ENCODE measurements at places on chromosomes 1 and 21. TPM values are rescaled to one million over a fixed set of nuclear protein-coding genes. Genes with fewer than 3 reads are reported as not detected.
A peak's percentile ranks its signal among the peaks of the same experiment; 100 is the strongest.

- DNase-seq, result peak; percentile 87
These were observed at the start of gene RIPK4 for GRCh38 chr21:41766883-41767605. RIPK4 (minus strand) TSS chr21:41767052; CDS start chr21:41767041, 11 bp downstream.

DNA sequence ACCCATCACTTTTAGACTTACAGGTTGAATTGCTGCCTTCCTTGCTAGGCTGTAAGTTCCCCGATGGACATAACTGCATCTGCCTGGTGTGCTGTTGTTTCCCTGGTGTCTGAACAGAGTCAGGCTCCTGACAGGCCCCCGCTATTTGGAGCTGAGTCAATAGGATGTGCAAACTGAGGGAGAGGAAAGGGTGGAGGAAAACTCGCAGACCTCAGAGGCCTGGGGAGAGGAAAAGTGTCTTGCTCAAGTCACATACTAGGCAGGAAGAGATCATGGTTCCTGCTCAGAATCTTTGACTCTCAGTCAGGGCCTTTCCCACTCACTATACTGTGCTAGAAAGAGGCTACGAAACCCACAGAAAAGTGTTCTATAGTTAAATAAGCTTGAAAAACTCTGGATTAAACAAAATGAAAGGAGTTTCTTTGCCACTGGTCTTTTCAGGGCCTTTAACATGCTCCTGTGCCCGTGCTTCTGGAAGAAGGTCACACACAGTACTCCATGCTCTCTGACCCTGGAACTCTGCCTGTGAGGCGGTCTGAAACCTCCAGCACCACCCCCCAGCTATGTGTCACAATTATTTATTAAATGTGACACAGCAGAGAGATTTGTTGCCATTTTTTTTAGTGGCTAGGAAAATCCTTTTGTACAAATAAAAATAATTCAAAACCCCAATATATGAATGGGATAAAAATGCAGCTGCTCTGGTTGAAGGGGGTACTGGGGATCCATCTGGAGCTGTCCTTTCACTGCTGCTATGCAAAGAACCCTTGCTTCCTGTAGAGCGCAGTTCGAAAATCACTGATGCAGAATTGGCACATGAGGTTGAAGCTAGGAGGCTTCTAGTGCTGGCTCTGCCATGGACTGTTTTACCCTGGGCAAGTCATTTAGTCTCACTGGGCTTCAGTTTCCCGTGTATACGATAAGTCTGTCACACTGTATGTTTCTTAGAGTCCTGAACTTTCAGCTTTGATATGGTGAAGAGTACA, 20.1 kb upstream of the CDCP2 start:
- no peak for DNase-seq

Gene HYI
- total RNA-seq, result 43.7 TPM

- no peak for DNase-seq
These were observed 580 bp upstream of the BLACAT1 start for GRCh38 chr1:205456383-205456867.

DNA sequence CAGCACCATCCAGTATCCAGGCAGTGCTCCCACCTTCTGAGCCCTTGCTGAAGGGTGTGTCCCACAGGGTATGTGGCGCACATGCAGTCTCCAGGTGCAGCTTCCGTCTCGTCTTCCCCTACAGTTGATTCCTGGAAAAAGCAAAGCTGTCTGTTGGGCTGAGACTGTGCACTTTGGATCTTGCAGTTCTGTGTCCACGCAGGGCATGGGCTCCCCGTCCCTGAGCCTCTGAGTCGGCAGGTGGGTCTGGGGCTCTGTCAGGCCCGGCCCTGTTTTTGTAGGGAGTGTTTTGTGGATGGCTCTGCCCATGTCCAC, 32.8 kb downstream of the SNAP47 start:
- DNase-seq, result no peak

DNA sequence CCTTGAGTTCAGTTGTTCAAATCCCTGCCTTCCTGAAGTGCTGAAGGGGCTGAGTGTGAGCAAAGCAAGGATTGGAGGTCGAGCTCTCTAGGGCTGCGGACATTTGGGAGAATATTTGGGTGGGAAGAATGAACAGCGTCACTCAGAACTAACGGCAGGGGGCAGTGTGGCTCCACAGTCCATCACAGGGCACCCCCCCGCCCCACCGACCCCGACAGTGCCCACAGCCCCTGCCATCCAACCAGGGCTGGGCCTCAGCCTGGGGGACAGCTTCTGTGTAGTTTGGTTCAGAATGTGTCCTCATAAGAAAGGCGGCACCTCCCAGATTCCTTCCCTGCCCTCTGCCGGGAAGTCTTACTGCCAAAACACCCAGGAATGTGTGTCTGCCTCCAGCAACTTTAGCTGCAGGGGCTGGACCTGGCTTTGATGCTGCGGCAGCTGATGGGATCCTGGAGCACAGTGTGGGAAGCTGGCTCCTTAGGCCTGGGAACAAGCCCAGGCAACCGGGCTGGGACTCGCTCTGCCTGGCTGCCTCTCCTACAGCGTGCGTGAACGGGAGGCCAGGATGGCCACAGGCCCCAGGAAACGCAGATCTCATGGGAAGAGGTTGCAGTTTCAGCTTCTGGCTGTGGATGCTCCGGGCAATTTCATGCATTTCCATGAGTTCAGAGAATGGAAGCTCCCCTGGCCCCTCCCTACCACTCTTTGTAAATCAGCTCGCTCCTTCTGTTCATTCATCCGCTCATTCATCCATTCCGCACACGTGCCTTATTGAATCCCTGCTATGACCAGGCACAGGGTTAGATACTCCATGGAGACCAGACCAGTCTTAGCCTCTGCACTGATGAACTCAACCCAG, 104.9 kb upstream of the TMPRSS2 start:
- peak; percentile 99 for DNase-seq

- DNase-seq, result no peak
These were observed 90.2 kb downstream of the ATP5PO start for GRCh38 chr21:33825419-33825818.

GRCh38 chr1:149942207-149942606, 5.5 kb upstream of the MTMR11 start:
- no peak for DNase-seq

GRCh38 chr1:178870944-178871343, at the start of gene ANGPTL1:
ANGPTL1 (minus strand) TSS chr1:178871077; CDS start chr1:178865776, 5,301 bp downstream.
- DNase-seq, result no peak

Gene CREG1
- 74.8 TPM for total RNA-seq

DNA sequence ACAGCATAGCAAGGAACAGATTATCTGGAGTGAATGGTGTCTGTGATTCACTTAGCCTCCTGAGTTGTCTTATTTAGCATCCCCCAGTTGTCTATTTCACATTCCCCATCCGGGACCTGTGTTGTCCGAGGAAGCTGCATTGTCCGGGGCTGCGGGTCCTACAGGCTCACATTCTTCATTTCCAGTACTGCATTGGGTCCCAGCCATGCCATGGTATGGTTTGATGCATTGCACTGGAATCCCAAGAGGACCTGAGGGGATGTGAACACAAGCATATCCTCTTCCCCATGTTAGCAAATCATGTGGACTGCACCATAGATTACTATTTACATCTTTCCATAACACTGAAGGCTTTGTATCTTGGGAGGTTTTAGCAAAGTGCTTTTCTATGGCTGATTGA, 48.2 kb upstream of the PRELP start:
- DNase-seq, result no peak

DNA sequence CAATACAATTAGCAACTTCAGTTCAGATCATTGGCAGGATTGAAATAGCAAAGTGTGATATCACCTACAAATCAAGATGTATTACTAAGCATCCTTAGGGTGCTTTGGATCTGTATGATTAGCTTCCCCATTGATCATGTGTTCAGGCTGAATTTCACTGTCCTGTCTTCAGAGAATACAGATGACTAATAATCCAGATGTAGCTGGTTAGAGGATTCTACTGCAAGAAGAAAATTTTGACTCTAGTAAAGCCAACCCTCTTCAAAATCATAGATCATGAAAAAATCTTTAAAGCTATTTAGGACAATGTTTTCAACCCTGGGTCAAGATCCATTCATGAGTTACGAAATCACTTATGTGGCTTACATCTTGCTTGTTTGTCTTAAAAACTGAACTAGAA, 184.4 kb downstream of the PTGER3 start:
- no peak for DNase-seq

DNA sequence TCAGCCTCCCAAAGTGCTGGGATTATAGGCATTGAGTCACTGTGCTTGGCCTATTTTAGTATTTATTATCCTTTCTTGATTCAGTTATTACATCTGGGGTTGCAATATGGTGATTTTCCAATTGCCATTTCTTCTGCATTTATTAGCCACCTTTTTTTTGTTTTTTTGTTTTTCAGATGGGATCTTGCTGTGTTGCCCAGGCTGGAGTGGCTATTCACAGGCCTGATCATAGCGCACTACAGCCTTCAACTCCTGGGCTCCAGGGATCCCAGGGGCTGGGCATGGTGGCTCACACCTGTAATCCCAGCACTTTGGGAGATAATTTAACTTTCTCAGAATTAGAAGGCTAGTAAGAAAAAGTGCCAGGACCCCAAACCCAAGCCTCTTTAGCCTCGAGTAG, 82.1 kb upstream of the PGD start:
- DNase-seq, result no peak

DNA sequence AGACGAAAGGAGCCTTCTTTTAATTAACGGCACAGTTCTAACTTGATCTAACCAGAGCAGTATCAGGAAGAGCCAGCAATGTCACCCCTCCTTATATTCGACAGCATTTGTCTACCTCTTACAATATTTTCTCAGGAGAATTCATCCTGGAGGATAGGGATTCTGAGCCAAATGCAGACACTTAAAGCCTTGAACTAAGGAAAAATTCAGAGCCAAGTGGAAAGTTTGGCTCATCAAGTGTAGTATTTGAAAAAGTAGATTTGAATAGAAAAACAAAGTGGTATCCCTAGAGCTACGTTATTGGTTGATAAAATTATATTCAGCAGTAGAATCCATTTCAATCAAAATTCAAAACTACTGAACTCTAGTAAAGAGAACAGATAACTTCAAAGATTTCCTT, 732.0 kb upstream of the ADGRL2 start:
- no peak for DNase-seq

GRCh38 chr1:194369622-194370021, 1183.2 kb upstream of the B3GALT2 start:
- no peak for DNase-seq

Gene FAM167B
- total RNA-seq, result 0.20 TPM

DNA sequence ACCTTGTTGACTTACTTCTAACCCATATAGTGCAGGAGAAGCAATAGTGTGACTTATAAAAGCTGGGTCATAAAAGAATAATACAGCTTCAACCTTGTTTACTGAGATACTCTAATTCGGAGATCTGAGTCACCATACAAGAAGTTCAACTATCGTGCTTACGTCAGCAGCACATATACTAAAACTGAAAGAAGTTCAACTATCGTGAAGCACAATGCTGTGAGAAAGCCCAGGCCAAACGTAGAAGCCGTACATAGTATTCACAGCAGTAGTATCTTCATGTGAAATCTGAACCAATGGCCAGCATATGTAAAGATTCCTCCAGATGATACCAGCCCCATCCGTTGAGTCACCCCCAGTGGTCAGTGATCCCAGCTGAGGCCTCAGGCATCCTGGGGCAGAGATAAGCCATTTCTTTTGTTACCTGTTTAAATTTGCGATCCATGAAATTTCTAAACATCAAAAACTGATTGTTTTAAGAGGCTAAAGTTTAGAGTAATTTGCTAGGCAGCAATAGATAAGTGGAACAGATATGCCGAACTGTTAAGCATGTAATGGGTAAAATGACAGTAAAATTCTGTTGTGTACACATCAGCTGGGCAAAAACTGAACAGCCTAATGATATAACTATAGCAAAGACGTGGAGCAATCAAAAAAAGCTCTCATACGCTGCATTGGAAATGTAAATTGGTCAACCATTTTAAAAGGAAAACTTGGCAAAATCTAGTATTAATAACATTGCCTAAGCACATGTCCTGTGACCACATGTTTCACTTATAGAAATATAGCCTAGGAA, 53.9 kb upstream of the SAMD13 start:
- peak; percentile 84 for DNase-seq
